ENCODE measurements at places on chromosomes 11 and 22.

DNA sequence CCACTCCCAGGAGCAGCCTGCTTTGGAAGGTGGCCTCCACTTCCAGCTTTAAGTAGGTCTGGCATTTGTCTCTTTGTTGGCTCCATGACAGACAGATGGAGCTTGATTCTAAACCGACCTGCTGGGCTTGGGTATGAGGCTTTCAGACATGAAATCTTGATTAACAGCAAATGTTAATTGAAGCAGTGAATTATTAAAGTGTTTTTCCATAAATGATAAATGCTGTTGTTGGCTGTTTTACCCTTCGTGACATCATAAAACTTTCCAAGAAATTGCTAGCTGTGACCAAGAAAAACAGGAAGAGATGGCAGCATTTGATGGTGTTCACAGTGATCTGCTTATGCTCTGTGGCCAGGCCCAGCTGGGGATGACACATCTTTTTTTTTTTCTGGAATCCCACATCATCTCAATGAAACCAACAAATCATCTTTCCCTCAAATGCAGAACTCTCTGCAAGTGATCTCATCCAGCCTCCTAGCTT is 66.1 kb downstream of the RBMXL2 start:
- no peak for DNase-seq

DNA sequence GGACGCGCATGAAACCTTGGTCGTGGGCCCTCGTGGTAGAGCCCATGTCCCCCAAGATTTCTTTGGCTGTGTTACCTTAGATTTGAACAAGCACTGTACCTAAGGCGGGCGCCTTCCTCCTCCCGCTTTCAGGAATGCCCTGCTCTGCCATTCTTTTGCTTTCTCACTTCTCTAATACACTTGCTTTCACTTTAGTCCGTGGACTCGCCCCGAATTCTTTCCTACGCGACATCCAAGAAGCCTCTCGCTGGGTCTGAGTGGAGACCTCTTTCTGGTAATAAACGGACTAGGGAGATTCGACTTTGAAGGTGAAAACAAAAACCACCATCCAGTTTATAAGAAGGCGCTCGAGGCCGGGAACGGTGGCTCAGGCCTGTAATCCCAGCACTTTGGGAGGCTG is 1.2 kb upstream of the NUP50 start:
- DNase-seq: no peak

DNA sequence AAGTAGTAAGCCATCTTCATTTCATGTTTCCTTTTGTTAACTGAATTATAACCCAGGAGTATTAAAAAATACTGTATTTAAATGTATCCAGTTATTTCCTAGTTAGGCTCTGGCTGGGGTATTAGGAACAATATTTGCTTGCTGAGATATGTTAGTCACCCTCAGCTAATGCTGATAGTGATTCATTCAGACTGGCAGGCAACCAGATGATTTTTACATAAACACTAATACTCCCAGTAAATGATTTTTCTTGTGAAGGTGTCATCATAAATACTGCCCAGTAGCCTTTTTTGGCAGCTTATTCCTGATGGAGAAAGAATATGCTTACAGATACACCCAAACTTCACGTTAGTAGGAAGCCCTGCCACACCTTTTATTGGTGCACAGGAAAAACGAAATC is 8.1 kb downstream of the YWHAH start:
- DNase-seq: no peak

DNA sequence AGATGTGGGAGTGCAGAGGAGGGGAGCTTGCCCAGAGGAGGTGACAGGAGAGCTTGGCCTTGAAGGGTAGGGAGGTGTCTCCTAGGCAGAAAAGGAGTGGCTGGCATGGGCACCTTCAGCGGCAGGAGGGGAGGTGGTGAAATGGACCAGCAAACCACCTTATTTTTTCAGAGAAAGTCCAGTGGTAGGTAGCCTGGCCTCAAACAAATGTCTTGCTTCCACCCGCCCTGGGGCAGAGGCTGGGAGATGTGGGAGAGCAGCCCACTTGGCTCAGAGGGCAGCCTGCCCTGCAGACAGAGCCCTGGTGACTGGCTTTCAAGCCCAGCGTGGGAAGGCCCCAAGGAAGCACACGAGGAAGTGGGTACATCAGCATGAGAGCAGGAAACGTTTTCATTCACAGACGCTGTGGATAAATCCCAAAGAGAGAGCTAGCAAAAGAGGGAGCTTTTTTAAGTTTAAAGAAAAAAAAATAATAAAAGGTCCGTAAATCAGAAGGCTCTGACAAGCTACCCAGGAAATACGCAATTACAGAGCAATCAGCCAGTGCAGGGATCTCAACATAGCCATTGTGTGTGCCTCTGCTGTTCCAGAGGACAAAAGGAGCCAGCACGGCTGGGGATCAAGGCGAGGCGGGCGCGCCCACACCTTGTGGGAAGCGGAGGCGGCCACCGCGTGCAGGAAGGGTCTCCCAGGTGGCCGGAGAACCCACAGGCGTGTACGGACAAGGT is 238.7 kb upstream of the PLET1 start:
- no peak for DNase-seq

GRCh38 chr11:36313750-36314433 is 17.8 kb downstream of the PRR5L start:
- DNase-seq: no peak

DNA sequence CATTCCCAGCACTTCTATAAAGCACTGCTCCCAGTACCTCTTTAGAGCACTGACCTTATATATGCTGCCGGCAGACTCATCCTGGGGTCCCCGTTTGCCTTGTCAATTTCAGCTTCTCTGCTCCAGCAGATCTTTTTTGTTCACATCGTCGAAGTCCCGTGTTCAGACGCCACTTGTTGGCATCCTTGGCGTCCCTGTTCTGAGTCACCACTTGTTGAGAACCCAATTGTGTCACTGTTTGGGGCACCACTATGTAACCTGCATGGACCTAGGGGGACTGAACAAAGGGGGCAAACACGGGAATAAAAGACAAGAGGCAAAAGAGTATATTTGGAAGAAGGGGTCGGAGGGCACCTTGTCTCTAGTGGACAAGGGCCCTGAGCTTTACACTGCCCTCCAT is 25.5 kb downstream of the OR10A6 start:
- DNase-seq: no peak

- no peak for DNase-seq
Measured at GRCh38 chr11:37509506-37509905, 911.5 kb upstream of the RAG2 start.

DNA sequence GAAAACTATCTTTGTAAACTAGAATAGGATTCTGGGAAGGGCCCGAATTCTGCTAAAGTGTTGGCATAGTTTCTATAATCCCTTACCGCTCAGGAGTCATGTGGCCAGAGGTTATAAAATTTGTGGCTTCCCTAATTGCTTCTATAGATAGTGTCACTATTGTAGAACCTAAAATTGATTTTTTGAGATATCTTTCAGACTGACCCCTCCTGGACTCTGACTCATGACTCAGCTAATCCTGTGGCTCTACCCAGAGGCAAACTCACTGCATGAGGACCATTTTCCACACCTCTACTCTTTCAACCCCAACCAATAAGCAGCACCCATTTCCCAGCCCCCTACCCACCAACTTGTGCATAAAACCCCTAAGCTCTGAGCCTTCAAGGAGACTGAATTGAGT is 61.8 kb upstream of the PRSS23 start:
- no peak for DNase-seq

- DNase-seq: no peak
Measured at GRCh38 chr11:33379947-33380346, 122.8 kb downstream of the HIPK3 start.

GRCh38 chr11:40425168-40425567 is 1034.3 kb downstream of the LRRC4C start:
- DNase-seq: no peak

- no peak for DNase-seq
Measured at GRCh38 chr11:7522546-7522945, 8.7 kb downstream of the PPFIBP2 start.

DNA sequence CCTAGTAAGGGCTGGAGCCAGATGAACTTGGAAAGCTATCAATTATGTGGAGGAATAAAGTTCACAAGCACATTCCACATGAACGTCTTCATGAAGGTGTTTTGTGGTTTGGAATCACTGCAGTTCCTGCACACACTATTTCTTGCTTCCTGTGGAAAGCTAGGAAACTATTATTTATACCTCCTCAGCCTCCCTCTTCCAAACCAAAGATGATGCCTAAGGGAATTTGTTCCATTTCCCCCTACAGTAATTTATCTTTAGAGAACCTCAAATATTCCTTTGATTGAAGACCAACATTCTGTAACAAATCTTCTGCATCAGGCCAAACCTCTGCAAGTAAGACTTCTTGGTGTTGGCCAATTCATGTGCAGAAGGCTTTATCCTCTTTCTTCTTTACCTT is 115.8 kb upstream of the ARHGAP20 start:
- no peak for DNase-seq

- DNase-seq: peak; percentile 67
Measured at GRCh38 chr11:11848891-11849746, 7.3 kb downstream of the USP47 start.

- no peak for DNase-seq
Measured at GRCh38 chr22:22720724-22721261, 76.4 kb downstream of the GGTLC2 start.

DNA sequence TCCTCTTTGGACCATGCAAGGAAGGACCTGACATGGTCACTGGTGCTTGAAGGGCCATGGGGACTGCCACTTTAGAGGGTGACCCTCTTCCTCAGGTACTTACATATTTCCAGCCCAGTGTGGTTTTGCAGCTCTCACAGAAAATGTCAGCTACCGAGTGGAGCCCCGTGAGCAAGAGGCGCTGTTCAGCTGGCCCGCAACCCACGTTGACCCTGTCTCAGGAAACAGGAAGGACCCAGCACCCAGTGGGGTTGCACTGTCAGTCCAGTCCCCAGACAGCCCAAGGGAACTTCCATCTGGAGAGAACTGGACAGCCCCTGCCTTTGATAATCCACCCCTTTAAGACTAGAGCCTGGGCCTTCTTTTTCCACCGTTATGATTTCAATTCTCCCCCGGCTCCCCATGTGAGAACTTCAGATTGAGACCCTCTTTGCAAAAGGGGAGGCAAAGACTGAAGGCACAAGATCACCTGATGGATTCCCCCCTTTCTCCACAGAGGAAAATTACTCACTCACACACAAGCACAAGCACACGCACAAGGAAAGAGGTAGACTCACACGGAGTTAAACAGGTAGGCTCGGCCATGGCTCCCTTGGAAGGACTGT is 3.4 kb downstream of the YPEL4 start:
- no peak for DNase-seq

DNA sequence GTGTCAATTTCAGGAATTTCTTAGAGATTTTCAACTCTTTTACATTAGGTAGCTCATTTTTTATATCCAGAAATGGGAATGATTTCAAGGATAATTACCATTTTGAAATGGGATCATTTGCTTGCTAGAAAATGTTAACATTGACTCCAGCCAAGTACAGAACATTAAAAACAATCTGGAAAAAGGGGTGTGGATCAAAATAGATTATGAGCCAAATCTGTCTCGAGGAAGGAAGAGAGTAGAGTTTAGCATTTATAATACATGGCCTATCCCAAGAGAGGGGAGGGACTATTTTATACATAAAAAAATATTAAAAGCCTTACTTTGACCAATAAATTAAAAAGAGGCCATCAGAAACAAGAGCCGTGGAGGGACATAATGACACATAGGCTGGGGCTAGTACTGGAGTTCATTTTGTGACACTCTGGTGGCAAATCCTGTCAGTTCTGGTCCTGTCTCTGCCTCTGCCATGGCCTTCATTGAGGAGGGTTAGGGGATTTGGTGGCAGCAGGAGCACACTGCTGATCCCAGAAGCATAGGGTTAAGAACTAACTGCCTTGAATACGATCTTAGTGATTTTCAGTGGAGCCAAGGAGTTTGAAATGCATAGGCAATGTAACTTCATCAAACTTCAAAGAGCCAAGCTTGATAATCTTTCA is 20.4 kb downstream of the PPP6R3 start:
- no peak for DNase-seq

DNA sequence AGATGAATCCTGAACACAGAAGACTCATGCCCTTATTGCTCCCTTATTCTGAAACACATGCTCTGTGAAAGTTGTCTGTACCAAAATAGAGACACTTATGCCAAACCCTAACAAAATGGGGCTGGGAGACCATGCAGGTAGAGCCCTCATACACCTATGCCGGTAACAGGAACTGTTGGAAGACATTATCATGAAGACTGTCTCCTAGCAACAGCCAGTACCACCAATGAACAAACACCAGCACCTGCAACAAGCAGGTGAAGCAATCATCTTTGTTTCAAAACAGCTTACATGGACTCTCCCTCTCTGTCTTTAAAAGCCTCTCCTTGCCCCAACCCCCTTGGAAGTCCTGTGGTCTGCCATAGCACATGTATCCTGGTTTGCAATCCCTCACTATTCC is 17.2 kb downstream of the SLC5A4 start:
- no peak for DNase-seq

- DNase-seq: no peak
Measured at GRCh38 chr11:101960231-101960630, 43.9 kb upstream of the ANGPTL5 start.

GRCh38 chr11:127478826-127479225 is 478.3 kb upstream of the KIRREL3 start:
- no peak for DNase-seq

DNA sequence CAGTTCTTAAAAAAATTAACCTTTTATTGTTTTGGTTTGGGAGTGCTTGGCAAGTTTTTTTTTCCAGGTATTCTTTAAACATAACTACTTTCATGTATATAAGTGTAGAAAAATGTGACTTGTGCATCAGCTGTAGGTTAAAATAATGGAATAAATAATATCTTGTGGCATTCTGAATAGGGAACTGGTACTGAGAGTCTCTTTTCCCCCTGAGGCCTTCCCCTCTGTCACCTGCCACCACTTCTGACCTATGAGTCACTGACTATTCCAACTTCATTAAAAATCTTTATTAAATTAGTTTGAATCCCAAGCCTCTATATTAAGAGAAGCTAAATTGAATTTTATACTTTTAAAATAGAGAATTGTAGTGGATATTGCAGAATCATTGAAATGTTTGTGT is 805.7 kb downstream of the METTL15 start:
- DNase-seq: no peak

- DNase-seq: no peak
Measured at GRCh38 chr22:39431216-39431801, 25.5 kb upstream of the MGAT3 start.

- no peak for DNase-seq
Measured at GRCh38 chr11:73415854-73416615, 39.8 kb downstream of the RELT start.

DNA sequence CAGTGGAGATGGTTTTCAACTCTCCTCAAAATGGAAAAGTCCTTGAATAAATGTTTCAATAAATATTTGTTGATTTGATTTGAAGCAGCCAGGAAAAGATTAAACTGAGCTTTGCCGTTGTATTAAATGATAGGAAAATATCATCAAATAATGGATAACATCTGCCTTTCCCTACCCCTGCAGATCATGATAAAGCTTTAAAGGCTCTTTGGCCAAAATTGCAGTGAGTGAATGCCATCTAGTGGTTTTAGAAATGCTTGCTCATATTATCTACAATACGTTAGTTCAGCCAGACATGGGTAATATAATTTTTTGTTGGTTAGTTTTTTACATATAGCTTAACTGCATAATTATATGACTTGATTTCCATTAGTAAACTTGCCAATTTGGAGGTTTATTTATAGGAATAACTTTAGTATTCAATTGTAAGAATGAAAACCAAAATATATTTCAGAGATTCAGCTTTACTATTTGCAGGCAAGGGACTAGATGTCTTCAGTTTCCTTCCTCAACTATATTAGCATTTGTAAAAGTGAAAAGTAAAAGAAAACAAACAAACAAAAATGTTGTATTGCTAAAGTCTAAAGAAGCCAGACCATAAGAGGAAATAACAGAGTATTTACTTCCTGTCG is 159.2 kb downstream of the MSANTD4 start:
- DNase-seq: peak; percentile 16
